Skeletal muscle cell (primary cell): ENCODE measurements at places on chromosomes 11 and 22.

GRCh38 chr22:50205781-50206569, 5.2 kb downstream of the SELENOO start:
- no peak for DNase-seq

- no peak for DNase-seq
Measured at GRCh38 chr11:1218788-1219445, 3.9 kb upstream of the MUC5B start.

DNA sequence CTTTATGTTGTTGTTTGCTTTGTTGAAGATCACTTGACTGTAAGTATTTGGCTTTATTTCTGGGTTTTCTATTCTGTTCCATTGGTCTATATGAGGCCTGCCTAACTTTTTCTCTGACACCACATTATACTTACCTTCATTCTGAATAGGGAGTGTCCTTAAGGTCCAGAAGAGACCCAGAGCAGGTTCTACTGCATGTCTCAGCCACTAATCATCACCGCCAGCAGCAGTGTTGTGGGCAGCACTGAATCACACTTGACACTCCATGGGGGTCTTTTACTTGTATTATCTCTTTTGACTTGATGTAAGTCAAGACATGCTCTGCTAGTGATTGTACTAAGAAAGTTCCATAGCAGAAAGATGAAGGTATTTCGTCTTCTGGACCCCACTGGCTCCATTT, 274.9 kb downstream of the TENM4 start:
- no peak for DNase-seq

DNA sequence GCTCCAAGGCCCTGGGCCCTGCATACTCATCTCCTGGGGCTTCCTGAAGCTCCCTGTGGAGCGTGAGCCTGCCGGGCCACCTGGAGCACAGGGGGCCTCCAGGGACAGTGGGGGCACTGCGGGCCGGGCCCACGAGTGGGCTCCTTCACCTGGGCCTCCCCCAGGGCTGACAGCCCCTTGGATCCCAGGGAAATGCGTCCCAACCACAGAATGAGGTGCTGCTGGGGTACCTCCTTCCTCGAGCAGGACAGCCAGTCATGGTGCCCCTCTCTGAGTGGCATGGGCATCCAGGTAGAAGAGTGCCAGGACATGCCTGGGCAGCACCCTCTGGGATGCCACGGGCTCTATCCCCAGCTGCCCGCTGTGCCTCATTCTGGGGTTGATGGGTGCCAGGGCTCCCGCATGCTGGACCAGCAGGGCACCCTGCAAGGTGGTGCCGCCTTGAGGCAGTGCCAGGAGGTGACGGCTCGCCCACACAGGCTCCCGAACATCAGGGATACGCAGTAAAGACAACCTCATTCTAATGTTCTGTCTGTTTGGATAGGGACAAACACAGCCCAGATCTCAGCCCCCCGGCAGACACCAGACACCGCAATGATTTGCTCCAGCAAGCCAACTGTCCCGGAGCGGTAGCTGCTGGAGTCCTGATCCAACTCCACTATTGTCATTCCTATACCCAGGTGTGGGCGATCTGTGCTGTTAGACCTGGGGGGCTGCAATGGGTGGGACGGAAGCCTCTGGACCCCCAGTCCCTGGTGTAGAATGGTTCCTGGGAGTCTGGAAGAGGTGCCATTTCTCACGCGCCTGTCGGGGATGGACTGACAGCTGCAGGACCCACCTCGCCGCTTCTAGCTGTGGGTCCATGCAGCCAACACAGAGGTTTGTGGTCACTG, 25.8 kb downstream of the KRTAP5-5 start:
- DNase-seq: no peak

GRCh38 chr22:33272871-33273270, 214.7 kb upstream of the SYN3 start:
- DNase-seq: no peak

DNA sequence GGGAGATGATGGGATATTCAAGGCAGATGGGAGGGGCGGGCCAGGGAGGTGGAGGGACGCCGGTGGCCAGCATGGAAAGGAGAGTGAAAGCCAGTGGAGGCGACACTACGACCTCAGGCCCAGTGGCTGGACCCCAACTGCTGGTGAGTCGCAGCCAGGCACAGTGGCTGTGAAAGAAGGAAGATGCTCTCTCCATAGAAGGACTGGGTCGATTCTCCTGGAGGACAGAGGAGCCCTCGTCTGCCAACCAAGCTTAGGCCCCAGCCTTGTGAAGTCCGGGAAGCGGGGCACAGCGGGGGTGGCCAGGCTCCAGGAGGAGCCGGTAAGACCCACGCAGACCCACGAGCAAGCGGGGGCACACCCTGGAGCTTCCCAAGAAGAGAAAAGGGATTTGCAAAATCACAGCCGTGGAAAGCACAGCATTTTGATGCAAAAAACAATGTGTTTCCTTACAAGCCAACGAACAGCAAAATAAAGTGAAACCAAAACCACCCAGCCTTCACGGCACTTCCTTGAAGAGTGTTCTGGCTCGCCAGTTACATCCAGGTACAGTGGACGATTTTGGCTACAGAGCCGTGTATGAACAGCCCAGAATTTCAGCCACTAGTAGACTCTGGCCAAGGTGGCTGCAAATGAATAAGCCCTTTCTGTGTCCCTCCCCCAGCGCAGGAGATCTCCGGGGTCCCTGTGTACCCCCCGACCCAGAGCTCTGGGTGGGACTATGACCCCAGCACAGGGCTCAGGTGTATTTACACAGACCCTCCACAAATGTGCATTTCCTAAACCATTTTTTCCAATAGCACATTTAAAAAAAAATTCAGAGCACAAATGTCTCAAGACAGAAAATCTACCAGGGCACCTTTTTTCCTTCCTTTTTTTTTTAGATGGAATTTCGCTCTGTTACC, 96.9 kb downstream of the TRMU start:
- no peak for DNase-seq

- no peak for DNase-seq
Measured at GRCh38 chr11:23556163-23556750, 696.0 kb upstream of the CCDC179 start.

DNA sequence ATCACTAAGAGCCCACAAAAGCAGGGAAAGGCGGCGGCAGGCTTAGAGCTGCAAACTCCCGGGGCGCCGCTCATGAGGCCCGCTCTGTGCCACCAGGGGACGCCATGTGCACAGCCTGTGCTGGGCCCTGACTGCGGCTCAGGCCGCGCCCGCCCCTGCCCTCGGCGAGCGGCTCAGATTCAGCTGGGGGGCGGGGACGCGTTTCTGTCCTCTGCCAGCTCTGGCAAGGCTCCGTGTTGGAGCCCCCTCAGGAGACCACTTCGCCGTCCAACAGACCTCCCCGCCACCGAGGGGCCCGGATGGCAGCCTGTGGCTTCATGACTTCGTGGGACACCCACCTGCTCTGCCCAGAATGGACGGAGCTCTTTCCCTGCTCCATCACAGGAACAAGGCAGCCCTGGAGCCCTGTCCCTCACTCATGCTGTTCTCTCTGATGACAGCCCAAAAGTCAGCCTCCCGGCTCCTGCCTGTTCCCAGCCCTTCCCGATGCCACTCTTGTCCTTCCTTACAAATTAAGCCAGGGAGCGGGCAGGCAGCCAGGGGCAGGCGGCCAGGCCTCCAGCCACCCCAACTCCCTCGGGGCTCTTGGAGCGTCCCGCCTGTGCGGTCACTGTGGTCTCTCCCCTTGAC, 69.1 kb downstream of the NAT10 start:
- DNase-seq: no peak
